SJSA1 (cell line): ENCODE measurements at places on chromosomes 3 and 15. TPM values are rescaled to one million over a fixed set of nuclear protein-coding genes. Genes with fewer than 3 reads are reported as not detected.

- no peak for DNase-seq
Observed at GRCh38 chr3:89311581-89311980, 204.2 kb downstream of the EPHA3 start.

The ROPN1 gene
- not detected in 2 replicates for total RNA-seq

DNA sequence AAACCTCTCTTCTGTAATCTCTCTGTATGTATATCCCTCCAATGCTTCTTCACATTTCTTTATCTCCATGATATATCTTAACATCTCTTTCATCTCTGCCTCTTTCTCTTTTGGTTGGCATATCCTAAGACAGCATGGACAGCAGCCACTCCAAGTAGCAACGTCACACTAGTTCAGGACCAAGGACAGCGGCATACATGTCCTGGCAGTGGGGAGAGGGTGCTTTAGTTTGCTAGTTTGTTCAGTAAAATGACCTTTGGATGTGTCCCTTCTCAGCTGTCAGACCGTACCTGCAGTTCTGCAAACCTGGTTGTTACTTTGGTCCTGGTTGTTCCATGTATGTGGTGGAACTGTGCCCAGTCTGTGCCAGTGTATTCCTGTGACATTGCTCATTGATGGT is 225.6 kb upstream of the ROPN1 start:
- peak; percentile 54 for DNase-seq

The ELL3 gene
- 2.2 and 2.8 TPM in 2 replicates for total RNA-seq

DNA sequence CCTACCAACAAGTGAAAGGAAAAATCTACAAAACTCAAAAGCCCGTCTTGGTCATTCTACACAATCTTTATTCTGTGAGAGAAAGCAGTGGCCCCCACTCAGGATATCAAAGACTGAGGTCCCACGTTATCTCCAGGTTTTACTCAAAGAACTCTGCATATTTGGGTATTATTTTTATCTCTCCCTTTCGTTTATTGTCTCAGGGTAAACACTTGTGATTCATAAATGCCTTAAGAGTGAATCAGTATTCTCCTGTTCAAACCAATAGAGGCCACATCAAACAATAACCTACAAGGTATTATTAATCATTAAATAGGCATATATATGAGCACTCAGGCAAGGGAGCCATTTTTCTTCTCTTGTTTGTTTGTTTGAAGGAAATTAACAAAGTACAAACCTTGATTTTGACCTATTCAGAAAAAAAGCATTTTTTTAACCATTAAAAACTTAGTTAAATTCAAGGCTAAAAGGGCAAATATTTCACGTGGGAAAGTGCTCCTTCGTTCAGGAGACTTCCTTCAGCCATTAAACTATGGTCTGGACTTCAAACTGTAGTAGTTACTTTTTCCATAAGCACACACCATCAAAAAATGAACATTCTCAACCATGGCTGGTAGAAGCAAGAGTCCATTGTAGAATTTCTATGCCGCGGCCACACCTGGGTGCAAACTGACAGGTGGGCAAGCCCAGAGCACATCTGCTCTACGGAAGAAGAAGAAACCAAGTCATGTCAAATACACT is 13.9 kb upstream of the HES1 start:
- no peak for DNase-seq

The UACA gene
- 26.8 and 27.8 TPM in 2 replicates for total RNA-seq

The CHDH gene
- 0.47 TPM in 1 of 2 replicates, not detected in the other for total RNA-seq

The TMEM158 gene
- total RNA-seq, result 11.4 and 16.5 TPM in 2 replicates

GRCh38 chr15:74497584-74497983 is 36.6 kb upstream of the UBL7 start:
- no peak for DNase-seq
